Amygdala (tissue), 56 donors: ENCODE measurements at places on chromosomes 7 and 10.

GRCh38 chr10:17006631-17007417 lies 122.8 kb downstream of the CUBN start:
- DNase-seq, result no peak

DNA sequence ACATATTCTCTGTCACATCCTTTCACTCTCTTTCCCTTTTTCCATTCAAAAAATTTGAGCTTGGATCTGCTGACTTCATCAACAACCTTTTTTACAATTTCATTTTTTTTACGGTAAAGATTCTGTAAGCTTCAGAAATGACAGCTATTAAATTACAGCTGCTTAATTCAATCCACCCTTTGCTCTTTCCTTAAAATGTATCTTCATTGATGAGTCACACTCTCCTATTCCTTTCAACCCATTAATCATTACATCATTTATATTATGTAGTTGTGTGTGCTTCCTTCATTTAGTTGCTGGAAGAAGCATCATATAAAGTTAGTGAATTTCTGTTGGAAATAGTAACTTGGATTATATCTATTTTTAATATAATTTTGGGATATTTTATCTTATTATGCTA lies 67.1 kb upstream of the MAGI2 start:
- DNase-seq, result no peak

- no peak for DNase-seq
Measured at GRCh38 chr7:128235471-128235870, 5.6 kb upstream of the LEP start.

- no peak for DNase-seq
Measured at GRCh38 chr7:11699666-11700065, 132.3 kb downstream of the THSD7A start.

- no peak for DNase-seq
Measured at GRCh38 chr7:138029941-138030340, 28.1 kb upstream of the CREB3L2 start.

DNA sequence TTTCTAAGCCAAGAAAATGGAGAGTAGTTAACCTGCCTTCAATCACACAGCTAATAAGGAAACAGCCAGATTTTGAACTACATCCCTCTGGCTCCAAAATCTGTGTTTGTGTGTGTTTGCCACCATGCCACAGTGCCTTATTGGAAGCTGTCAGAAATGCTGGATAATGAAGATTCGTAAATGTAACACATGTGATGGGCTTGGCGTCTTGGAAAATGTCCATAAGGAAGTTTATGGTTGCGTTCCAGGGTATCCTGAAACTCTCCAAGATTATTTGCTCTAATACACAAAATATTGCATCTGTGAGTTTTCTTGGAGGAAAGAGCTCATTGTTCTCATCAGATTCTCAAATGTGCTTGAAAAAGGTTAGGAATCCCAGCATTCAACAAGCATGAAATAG lies 22.7 kb downstream of the MYOF start:
- no peak for DNase-seq

DNA sequence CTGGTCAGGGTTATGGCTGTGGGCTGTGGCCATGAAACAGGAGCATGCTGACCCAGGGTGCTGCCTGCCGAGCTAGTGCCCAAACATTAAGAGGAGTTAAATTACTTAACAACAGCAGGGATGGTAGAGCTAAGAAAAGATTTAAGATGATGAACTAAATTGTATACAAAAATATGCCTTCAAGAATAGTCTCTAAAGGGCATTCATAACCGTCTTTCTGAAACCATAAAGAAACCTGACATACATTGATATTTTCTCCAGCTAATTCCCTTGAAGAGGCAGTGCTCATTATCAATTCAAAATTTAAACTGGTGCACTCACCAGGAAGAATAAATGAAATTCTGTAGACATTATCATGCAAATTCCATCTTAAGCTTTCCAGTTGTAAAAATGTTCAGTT lies 265.8 kb upstream of the TAC1 start:
- DNase-seq, result no peak

DNA sequence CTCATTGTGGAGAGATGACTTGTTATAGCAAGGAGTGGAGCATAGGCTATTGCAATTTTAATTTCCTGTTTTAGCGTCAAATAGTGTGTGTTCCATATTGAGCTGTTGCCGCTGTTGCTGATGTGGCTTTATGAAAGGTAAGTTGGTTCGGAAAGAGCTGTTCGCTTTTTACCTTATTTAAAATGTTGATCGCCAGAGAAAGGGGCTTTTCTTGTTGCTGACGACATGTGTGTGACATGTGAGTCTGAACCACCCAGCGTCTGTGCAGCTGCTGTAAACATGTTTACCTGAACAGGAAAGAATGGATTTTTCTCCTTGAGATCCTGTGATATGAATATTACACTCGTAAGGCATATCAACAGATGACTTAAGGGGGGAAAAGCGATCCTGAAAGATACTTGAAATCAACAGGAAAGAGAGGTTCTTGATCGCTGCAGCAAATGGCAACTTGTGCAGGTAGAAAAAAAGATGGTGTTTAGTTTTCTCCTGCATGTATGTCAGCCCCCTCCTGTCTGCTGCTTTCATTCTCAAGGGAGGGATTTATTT lies 2.5 kb downstream of the ZEB1 start:
- DNase-seq, result no peak

DNA sequence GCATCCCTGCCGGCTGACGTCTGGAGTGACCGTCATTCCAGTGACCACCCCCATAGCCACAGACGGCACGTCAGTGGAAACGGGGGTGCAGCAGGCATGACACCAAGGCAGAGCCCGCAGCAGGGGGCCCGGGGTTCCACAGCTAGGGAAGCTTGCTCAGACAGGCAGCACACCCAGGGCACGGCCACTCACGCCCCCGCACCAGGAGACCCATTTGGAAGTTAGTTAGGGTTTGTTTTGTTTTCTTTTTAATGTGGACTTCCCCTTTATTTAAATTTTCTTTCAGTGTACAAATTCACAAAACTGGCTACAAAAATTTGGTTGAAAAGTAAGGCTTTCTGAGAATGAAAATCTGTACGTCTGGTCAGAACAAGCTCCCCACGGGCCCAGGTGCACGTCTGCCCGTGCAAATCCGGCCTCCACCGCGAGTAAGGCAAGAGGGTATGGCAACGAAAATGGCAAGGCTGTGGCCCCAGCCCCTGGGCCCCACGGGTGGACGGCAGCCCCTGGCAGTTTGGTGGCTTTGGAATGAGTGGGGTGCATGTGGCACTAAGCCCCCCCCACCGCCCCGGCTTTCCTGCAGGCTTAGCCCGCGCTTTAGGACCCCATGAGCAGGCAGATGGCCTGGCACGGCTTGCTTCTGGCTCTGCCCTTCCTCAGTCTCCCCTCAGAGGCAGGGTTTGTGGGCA lies 124.2 kb downstream of the FAM53B start:
- no peak for DNase-seq

GRCh38 chr10:98511876-98512275 lies 65.1 kb upstream of the HPS1 start:
- DNase-seq, result no peak

GRCh38 chr7:74379938-74380337 lies 73.8 kb upstream of the GTF2IRD1 start:
- DNase-seq, result peak; percentile 37

DNA sequence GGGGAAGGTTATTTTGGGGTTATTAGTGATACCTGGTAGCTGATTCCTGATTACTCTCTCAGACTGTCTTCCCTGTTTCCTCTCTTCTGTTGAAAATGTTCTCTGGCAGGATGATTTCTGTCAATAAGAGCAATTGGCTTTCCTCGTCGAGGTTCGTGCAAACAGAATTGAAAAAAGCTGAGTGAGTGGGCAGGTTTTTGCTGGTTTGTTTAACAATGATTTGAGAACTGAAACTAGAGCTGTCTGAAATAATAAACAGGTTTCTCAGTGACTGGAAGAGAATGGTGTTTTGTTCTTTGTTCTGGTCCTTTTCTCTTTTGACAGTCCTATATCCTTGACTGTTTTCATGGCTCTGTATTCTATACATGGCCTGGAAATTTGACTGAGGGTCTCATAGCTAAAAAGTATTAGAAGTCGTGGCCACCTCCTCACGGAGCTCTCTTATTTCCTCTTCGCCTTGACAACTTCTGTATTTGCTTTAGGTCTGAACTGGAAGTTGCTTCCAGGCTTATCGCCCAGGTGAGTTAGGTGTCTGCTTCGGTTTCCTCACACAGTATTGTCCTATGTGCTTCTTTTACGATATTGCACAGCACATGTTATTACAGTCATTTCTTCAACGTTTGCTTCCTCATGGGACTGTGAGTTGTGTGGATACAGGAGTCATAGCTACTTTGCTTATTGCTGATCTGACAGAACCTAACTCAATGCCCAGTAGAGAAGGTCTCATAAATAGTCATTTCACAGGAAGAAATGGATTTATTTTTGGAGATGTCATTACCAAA lies 403.6 kb downstream of the NRG3 start:
- DNase-seq, result no peak

DNA sequence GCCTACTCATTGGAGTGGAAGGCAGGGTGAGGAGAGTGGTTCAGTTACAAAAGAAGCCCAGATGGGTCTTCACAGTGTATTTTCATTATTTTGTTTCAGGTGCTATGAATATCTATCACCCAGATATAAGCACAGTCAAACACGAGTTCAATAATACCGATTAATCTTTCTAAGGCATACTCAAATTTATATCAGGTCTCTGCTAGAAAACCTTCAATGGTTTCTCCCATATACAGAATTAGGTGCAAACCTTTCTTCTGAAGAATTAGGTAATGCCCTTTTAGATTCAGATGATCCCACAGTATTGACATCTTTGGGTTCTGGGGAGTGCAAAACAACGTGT lies 14.7 kb upstream of the HPS1 start:
- no peak for DNase-seq

DNA sequence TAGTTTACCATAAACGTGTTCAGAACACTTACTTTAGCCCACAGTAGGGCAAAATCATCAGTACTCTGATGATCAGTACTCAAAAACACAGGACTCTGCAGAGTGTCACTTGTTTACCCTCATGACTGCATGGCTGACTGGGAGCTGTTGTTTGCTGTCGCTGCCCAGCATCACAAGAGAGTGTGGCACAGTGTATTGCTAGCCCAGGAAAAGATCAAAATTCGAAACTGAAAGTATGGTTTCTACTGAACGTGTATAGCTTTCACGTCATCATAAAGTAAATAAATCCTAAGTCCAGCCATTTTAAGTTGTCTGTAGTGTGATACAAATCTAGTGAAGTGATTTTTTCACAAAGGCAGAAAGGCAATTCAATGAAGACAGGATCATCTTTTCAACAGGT lies 184.6 kb downstream of the RAMP3 start:
- no peak for DNase-seq

DNA sequence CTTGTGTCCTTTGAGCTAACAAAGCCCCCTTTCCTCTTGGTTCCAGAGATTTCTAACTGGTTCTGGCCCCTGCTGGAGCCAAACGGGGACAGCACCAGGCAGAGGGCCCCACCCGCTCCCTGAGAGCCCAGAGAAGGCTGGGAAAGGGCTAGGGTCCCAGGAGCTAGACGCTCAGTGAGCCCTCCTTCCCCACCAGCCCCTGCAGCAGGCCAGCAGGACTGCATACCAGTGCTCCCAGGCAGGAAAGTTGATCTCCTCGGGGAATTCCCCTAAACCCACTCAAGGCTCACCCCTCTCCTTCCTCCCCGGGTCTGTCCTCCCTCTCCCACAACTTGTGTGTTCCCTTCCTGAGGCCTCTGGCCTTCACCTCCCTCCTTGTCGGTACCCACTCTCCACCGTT lies 47.7 kb downstream of the PAX2 start:
- DNase-seq, result no peak

DNA sequence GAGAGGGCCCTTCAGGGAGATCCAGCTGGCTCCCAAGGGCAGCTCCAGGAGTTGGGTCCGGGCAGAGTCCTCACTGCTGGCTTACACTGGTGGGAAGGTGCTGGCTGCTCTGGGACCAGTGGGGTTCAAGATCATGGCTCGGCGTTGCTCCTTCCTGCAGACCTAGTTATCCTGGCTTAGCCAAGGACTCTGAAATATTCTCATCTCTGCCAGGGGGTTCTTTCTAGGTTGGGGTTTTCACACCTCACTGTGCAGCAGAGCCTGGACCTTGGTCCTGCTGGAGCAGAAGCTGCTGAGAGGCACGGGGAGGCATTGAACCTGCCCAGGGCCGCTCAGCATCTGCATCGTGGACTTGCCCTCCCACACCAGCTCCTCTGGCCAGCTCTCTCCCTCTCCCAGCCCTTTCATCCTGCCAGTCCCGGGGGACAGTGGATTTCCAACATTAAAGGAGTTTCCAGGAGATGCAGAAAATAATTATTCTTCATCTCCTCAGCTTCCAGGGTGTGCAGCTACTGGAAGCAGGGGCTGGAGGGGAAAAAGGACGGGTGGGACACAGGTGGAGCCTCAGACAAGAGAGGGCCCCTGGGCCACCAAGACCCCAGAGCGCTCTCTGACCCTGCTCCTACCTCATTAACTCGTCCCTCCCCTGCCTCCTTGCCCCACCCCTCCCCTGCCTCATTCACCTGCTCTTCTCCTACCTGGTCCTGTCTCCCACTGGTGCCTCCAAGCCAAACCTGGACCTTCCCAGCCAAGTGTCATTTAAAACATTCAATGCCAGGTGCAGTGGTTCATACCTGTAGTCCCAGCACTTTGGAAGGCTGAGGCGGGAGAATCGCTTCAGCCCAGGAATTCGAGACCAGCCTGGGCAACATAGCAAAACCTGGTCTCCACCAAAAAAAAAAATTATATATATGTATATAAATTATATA lies 42.5 kb downstream of the JAKMIP3 start:
- DNase-seq, result no peak

DNA sequence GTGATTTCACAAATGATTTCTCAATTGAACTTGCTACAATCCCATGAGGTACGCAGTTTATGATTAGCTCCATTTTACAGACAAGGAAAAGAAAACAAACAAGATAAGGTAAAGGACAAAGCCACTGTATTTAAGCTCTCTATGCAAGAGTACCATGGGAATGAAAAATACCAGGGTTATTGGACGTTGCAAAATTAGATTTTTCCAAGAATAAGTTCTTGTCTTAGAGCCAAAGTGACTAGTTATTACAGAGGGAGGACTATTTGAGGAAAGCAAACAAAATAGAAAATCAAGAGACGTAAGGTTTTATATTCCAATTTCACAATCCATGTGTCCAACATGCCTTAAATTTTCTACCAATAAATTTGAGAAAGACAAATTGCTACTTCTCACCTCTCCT lies 97.9 kb upstream of the PTN start:
- DNase-seq, result no peak

DNA sequence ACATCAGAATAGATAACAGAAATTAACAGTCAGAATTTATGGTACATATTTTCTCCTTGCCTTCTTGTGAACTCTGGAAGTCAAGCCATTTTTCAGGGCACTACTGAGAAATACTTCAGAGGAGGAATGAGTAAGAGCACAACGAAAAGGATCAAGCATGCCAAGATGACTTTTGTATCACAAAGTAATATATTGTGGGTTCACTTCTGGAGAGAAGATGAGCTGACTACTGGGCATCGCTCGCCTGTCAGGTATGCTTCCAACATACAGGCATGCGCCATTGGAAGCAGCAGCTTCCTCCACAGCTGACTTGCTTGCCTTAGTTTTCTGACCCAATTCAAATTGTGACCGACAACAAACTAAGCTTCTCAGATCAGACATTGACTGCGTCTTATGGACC lies 137.3 kb downstream of the VTI1A start:
- no peak for DNase-seq

DNA sequence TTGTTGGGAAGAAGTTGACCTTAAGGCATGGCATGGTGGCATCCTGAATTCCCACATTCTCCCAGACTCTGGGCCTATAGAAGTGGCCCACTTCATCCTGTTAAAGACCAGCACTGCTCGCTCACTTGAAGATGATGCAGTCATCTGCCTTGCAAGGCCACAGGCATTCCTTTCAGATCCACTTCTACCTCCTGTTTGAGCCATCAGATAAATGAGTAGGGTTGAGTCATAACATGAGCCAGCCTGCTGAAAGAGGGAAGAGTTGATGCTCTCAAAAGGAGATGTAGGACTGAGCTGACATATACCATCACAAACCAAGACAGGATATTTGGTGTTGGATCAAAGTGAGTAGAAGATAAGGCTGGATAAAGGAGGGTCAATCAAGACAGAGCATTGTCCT lies 1.5 kb upstream of the EBLN1 start:
- no peak for DNase-seq
